ENCODE measurements at places on chromosomes 2 and 18. TPM values are rescaled to one million over a fixed set of nuclear protein-coding genes. Genes with fewer than 3 reads are reported as not detected.

DNA sequence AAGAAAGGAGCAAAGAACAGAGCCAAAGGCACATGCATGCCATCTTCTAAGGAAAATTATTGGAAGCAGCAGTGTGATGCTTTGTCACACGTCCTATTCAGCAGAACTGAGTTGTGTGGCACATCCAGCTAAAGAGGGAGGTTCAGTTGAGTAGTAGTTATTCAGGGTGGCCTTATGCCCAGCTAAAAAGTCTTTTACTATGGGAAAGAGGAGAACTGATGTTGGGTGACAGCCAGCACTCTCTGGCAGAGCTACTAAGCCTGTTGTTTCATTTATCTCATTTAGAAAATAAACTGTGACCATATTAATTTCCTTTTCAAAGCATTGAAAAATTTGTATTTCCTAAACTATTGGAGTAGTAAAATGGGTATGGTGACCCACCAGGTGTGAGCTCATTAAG, 18.5 kb downstream of the ITGA6 start:
- DNase-seq = no peak

GRCh38 chr2:74250189-74250631, 51.8 kb downstream of the MTHFD2 start:
- DNase-seq = peak; percentile 74

- no peak for DNase-seq
Measured at GRCh38 chr2:126221506-126221905, 434.5 kb upstream of the GYPC start.

DNA sequence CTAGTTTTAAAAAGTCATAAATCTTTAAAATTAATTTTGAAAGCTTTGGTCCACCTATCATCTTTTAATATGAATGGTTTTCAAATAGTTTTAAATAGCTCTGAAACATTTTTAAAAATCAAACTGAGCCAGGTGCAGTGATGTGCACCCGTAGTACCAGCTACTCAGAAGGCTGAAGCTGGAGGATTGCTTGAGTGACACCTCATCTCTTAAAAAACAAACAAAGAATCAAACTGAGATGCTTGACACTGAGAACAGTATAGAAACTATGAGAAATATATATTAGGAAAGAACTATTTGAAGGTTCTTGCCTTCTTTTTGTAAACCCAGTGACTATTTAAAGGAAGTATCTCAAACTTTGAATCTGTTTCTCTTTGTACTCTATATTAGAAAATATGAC, 67.4 kb downstream of the BARD1 start:
- DNase-seq = no peak

DNA sequence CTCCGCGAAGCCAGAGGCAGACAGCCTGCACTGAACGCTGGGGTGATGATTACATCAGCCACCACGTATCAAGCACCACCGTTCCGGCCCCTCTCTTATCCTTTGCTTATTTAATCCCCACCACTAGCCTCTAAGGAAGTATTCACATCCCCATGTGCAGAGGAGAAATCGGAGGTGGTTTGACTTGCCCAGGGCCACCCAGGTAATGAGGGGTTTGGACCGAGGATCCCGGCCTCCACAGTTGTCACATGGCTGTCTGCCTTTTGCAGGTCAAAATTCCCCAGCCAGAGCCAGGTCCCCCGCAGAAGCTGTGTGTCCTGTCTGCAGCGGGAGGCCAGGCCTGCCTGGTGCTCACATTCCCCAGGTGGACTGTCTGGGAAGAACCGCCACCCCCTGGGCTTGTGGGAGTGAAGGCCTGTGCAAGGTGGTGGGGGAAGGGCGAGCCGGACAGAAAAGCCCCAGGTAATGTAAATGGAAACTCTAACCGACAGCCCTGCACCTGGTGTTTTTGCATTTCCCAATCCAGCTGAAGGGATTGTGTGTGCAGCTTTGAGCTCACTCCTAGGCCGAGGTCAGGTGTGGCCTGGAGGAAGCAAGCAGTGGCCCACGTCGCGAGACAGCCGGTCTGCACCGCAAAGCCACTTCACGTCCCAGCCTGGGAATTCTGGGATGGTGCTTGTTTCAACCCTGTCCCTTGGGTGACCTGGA, 108.5 kb upstream of the ID2 start:
- peak; percentile 83 for DNase-seq

DNA sequence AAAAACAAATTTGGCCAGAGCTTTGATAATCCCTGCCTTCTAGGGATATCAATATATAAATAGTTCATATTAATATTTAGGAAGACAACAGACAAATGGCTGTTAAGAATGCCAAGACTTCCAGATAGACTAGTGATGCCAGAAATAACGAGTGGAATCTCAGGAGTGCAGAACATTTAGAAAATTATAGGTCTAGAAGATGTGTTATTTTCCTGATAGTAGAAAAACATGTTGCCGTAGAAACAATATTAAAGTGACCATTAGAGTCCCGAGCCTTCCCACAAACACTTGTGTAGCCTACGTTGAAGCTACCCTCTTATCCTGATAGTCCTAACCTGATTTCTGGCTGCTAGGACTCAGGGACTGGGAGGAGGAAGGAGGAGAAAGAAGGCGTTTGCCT, 54.3 kb upstream of the ITGA6 start:
- no peak for DNase-seq

DNA sequence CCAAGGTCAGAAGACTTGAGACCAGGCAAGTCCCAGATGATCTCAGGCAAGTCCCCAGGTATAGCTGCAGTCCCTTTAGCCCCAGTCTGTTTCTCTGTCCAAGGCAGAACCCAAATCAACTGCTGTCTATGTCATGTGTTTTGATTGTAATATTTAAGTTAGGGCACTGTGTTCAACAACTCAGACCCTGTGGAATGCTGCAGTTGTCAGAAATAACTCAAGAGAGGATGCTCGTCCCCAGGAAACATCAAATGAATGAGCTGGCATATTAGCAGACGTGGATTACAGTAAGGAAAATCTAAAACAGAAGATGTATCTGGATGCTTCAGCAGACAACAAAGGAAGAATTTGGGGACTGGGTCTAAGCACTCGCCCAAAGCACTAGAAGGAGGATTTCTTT, 70.1 kb downstream of the BCL11A start:
- no peak for DNase-seq

DNA sequence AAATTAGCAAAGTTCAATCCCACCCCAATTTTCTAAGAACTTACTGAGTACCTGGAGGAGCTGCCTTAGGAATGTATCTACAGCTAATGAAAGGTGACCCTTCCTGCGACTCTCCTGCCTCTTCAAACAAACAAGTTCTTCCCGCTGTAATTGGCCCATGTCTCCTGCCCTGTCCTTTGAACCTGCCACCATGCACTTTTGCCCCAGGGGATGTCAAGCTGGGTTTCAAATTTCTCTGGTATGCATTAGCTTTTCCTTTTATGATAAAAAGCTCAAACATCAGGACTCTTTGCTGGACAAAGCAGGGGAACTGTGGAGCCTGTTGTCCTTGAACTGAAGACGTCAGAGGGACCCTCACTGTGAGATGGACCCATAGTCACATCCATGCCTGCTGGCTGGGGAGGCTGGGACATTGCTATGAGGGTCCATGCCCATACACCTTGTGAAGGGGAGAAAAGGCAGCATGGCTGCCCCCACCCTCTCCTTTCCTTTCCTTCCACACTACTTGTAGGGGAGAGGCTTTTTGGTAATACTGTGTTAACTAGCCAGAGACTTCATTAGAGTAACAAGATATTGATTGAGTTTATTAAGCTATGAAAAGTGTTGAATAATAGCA, 210.7 kb upstream of the COPS8 start:
- no peak for DNase-seq

- DNase-seq = no peak
Measured at GRCh38 chr18:42915299-42915698, 200.2 kb downstream of the RIT2 start.

DNA sequence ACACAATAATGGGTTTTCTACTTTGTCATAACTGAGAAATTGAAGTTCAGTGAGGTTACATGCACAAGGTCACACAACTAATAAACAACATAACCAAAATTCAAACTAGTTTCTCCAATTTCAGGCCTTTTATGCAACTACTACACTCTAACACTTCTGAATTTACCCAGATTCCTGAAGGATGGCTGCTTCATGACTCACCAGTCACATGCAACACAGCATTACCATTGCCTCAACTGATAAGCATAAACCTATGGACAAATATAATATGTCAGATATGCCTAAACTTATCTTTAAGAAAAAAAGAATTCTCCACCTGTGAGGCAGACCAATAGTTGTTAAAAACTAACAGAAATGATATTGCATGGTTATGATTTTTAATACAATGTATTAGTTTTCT, 586.5 kb upstream of the SLC8A1 start:
- no peak for DNase-seq

DNA sequence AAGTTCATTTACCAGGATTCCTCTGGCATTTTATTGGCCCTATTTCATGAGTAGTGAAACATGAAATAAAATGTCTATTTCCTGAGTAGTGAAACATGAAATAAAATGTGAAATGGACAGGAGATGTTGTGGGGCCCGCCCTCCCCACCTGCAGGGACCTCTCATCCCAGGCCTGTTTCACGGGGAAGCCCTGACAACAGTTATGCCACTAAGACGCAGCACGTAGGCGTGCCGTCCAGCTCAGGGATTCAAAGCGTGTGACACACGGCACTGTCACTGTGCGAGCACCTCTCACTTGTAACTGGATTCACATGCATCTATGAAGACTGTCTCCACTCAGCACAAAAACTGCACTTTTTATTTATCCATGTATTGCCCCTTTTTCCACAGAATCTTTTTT, 83.4 kb upstream of the SNTG2 start:
- DNase-seq = peak; percentile 45

DNA sequence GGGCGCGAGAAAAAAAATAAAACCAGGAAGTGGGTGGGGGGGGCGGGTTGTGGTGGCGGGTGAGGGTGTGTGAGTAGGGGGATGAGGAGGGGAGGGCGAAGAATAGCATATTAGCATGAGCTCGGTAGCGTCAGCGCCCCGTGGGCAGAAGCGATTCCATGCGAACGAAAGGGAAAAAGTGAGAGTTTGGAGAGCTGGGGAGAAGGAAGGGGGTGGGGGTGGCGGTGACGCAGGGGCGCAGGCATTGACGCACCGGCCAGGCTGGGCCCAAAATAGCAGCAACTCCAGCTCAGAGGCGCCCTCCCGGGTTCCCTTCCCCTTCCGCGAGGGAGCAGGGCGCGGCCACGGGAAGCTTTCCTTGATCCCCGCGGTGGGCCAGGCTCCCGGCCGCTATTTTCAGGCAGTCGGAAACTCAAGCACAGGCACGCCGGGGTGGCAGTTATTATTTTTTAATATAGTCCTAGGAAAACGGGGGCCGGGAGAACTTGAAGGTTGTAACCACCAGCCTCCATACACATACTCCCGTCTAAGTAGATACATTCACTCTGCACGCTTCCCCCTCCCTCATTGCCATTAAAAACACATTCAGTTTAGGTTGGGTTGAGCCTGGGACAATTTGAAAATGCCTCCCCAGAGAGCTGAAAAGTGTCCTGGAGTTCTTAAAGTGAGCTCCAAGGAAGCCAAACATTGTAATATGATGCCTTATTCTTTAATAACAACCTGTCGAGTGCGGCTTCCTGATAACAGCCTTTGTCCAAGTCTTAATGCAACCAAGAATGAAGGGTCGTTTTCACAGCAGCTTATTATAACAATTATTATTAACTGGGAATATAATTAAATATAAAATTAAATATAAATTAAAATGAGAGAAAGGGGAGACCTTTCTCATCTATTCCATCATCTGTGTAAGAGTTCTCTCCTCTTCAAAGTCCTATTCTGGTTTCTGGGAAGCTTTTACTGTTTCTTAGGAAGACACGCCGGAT, 2.3 kb upstream of the NR4A2 start:
- peak; percentile 97 for DNase-seq

DNA sequence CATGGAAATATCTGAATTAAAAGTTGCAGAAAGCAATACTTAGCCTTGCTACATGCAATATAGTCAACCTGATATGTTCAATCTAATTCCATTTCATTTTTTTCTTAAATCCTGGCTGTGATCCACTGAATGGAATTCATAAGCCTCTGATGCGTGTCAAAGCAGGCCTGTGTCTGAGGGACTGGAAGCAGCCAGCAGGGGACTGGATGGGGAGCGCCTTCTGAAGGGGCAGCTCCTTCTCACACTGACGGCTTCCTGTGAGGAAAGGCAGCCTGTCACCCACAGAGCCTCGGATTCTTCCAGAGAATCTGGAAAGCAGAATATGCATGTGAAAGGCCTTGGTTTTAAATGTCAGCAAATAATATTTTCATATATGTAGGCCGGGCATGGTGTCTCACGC, 73.5 kb downstream of the KCNF1 start:
- peak; percentile 8 for DNase-seq

- no peak for DNase-seq
Measured at GRCh38 chr18:75546964-75547363, 119.5 kb upstream of the SMIM21 start.

- peak; percentile 92 for DNase-seq
Measured at GRCh38 chr18:34976899-34977837, 64.0 kb upstream of the MAPRE2 start.

- no peak for DNase-seq
Measured at GRCh38 chr2:62568983-62569837, 63.2 kb upstream of the TMEM17 start.

DNA sequence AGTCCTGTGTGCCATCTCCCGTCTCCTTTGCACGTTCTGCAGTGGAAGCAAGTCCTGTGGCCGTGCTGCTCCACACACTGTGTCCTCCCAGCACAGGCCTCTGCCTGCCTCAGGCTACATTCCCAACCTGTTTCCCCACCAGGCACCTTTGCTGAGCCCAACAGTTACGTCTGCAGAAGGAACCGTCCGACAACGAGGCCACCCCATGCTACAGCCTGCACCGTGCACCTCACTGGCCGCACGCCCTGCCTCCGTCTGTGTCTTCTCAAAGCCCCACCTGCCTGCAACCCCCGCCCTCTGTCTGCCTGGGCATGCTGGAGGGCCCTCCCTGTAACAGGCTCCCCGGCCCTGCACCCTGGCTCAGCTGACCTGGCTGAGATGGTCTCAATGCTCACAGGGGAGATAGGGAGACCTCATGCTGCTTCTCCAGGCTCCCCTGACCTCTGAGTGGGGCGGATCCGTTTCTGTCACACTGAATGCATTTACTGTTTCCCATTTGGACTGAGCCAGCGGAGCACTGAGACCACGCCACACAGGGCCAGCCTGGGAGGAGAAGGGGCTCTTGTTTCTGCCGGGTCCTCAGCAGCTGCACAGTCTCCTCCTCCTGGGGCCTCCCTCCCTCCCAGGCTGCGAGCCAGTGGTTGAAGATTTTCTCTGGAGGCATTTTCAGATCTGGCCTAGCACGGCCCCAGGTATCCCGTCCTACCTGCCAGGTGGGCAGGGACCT, 109.1 kb upstream of the OTOS start:
- peak; percentile 85 for DNase-seq

DNA sequence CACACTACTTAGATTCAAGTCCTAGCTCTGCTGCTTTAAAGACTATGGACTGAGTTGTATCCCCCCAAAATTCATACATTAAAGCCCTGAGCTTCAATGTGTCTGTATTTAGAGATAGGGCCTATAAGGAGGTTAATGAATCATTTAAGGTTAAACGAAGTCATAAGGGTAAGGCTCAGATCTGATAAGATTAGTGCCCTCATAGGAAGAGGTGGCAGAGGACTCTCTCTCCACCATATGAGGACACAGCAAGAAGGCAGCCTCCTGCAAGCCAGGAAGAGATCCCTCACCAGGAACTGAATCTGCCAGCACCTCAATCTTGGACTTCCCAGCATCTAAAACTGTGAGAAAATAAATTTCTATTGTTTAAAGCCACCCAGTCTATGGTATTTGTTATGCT, 3.1 kb upstream of the CYTIP start:
- DNase-seq = no peak

Gene TMEM178A
- 1.5 TPM for total RNA-seq

Gene GALR1
- 0.03 TPM for total RNA-seq

Gene RESP18
- total RNA-seq = not detected

Gene IL36G
- not detected for total RNA-seq

Gene TSN
- 50.1 TPM for total RNA-seq

Gene ANKRD53
- 17.6 TPM for total RNA-seq

Gene FBXO15
- 0.29 TPM for total RNA-seq

Gene NAT8
- total RNA-seq = not detected

Gene RBBP8
- 18.0 TPM for total RNA-seq
